ENCODE measurements at places on chromosomes 12 and 14.

DNA sequence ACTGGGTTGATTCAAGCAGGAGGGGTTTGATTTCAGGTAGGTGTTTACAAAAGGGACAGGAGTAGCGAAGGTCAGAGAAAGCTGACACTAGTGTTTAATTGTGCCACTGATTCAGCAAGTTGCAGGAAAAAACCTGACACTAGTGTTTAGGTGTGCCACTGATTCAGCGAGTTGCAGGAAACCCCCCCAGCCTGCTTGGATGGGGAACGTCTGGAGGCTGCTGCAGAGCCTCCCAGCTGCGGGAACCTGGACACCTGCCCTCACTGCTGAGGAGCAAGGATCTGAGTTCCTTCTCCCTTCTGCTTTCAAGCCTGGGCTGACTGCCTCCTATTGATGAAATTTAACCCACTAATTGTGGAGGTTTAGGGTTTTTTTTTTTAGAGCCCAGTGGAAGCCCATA lies 84.2 kb downstream of the AVPR1A start:
- DNase-seq = no peak

GRCh38 chr12:7383157-7383556 lies 60.8 kb downstream of the CD163L1 start:
- DNase-seq = no peak

- DNase-seq = peak; percentile 82
These were observed 91.1 kb downstream of the IRF2BPL start for GRCh38 chr14:76937181-76938091.

- no peak for DNase-seq
These were observed 28.9 kb upstream of the TMEM179 start for GRCh38 chr14:104633276-104634137.

GRCh38 chr12:114932806-114933205 lies 248.8 kb upstream of the TBX3 start:
- no peak for DNase-seq

DNA sequence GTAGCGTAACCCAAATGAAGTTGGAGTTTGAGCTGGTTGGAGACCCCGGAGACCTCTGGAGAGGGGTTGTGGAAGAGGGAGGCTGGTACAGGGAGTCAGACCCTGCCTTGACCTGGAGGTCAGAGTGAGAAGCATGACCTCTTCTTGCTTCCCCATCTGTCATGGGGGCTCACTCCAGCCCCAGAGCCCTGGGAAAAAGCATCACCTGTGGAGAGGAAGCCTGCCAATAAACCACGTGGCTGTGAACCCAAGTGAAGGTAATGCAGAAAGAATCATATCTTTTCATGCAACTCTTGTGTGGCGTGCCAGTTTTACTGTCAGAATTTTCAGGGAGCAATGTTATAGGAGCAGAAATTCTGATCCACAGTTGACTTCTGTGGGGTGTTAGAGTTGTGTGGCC lies 178.5 kb upstream of the PRICKLE1 start:
- DNase-seq = no peak

- no peak for DNase-seq
These were observed 10.3 kb upstream of the SLCO1B3 start for GRCh38 chr12:20800160-20800559.

DNA sequence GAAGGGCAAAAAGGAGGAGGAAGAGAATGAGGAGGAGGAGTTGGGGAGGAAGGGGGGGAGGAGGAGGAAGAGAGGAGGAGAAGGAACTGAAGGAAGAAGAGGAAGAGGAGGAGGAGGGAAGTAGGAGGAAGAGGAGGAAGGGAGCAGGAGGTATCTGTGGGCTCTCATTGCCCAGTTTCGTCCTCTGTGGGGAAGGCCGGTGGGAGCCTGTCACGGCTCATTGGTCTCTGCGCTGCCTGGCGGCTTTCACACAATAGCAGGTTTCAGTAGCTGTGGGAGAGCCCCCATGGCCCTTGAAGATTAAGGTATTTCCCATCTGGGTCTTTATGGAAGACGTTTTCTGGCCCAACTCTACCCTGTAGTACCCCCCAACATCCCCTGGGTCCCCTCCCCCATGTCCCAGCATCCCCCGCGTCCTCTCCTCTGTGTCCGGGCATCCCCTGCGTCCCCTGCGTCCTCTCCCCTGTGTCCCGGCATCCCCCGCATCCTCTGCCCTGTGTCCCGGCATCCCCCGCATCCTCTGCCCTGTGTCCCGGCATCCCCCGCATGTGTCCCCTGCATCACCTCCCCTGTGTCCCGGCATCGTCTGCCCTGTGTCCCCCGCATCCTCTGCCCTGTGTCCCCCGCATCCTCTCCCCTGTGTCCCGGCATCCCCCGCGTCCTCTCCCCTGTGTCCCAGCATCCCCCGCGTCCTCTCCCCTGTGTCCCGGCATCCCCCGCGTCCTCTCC lies 278.2 kb upstream of the SFSWAP start:
- no peak for DNase-seq

GRCh38 chr12:40055228-40055579 lies 50.7 kb downstream of the SLC2A13 start:
- DNase-seq = no peak

DNA sequence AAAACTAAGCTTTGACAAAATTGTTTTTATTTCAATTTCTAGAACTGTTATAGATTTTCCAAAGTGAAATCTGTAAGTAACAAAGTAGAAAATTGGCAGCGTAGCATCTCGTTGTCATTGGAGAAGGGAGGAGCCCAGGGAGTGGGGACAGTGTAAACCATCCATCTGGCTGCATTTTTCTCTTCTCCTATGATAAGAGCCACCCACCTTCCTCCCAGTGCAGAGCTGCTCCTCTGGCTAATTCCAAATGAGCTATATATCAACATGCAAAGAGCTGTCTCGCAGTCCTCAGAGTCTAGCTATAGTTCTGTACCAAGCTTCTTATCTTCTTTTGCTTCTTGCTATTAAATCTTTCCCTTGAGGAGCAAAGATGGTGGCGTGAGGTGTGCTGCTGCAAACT lies 56.6 kb downstream of the SCN8A start:
- DNase-seq = no peak

GRCh38 chr12:21438643-21439042 lies 1.2 kb downstream of the PYROXD1 start:
- DNase-seq = no peak

GRCh38 chr14:75283162-75283832 lies 4.7 kb downstream of the FOS start:
- peak; percentile 24 for DNase-seq

DNA sequence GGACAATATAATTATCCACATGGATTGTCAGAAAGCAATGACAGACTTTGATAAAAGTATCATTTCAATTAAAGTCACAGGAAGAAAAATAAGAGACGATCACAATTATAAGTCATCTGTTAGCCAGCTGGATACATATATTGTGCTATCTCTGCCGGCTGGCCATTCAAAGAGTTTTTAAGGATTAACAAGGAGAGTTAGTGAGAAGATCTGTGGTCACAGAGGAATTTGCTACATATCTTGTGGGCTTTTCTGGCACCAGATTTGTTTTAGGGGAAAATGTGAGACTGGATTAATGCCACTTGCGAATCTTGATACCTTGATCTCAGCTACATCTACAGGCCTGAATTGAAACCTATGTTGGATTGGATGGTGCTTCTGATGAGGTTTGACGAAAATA lies 90.9 kb upstream of the MANSC4 start:
- DNase-seq = peak; percentile 51

GRCh38 chr12:100127766-100128511 lies 14.7 kb downstream of the BLTP3B start:
- DNase-seq = peak; percentile 48

- DNase-seq = no peak
These were observed 35.1 kb downstream of the SVOP start for GRCh38 chr12:108985750-108986149.

GRCh38 chr14:74840603-74841030 lies 35.3 kb downstream of the PROX2 start:
- DNase-seq = no peak

DNA sequence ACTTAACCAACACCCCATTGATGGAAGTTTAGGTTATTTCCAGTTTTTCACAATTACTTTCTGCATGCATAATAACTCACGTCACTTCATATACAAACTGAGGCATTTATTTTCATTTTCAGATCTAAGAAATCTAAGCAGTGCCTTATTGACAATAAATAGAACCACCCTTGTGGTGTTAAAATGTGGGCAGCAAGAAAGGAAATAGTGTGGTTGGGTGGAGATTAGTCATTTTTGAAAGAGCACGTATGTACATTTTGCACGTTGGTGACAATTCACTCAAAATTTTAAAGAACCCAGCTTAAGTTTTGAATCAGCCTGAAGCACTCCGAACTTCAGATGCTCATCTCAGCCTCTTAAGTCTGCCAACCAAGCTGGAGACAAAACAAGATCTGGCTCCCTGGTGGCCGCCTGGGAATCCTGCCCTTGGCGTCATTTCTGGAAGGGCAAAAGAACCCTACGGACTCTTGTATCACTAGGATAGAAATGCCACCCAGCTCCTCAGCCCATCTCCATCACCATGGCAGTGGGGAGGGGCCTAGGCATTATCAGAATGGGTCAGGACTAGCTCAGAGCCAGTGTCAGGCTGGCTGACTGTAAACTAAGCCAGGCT lies 89.5 kb upstream of the BCL2L14 start:
- no peak for DNase-seq

DNA sequence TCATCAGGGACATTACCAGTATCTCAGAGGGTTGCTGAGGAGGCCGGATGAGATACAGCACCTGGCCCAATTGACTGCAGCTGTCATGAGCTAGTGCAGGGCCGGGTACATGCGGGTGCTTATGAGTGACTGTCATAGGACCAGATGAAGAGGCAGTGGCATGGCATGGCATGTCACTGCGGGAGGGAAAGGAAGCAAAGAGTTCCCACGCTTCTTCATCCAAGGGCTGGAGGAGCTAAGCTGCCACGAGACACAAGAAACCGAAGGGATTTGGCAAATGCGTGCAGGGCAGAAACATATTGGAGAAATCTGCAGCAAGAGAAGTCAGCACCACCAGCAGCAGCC lies 10.7 kb upstream of the GPX2 start:
- DNase-seq = no peak

DNA sequence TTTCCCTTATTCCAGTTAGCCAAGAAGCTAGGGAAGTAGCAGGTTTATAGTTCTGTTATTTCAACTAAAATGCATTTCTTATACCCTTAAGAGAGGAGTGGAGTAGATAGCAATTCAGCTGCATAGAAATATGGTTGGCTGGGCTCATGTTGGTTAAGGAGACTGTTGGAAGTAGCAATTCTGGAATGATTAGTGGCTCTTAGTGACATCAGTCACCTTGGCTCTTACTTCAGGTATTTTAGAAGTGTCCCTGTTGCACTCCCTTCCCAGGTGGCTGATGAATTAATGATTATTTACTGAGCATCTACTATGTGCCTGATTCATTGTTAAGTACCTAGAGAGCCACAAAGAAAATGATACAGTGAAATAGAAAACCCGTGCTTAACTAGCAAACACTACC lies 128.1 kb downstream of the MGST1 start:
- no peak for DNase-seq

- no peak for DNase-seq
These were observed 164.5 kb downstream of the STXBP6 start for GRCh38 chr14:24885410-24885913.

GRCh38 chr14:95318399-95319311 lies 1.1 kb downstream of the CLMN start:
- no peak for DNase-seq

- no peak for DNase-seq
These were observed 892.9 kb downstream of the DIO2 start for GRCh38 chr14:79318371-79318770.

DNA sequence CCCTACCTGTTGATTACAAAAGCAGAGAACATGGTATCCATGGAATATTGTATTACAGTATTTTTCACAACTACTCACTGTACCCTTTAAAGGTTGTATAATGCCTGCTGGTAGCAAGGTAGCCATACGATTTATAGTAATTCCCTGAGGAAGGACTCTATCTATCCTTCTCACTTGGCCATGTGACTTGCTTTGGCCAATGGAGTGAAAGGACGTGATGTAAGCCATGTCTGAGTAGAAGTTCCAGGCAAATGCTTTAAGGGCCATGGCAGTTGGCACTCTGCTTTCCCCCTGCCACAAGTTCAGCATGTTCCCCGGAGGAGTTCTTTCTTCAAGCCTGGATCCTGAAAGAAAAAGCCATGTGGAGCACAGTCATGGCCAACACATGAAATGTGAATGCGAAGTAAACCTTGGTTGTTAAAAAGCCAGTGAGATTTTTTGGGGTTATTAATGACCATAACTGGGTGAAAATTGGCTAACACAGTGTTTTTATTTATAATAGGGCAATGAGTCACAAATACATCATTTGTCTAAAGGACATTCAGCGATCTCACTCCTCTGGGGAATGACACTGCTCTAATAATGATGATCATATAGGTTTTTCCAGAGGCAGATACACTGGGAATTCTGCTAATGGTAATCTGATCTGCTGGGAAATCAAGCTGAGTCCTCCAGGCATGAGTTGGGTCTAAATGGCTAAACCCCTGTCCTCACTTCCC lies 67.4 kb upstream of the SLC38A2 start:
- DNase-seq = no peak

DNA sequence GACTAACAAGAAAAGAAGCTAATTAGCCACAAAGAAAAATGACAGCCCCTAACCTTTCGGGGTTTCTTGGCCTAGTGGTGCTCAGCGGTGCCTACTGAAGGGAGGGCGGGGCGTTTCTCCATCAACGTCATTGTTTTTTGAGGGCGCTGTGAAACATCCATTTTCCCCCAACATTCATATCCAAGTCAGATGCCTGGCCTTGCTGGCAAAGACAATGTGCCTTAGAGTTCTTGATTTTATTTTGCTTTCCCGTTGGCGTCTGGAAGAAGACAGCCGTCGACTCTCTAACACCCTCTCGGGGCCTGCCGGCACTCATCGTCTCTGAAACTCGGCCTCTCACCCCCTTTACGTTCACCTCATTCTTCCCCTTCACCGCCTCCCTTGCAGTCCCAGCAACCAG lies 154.5 kb downstream of the PHETA1 start:
- no peak for DNase-seq

GRCh38 chr12:90287585-90287984 lies 578.9 kb upstream of the ATP2B1 start:
- no peak for DNase-seq

DNA sequence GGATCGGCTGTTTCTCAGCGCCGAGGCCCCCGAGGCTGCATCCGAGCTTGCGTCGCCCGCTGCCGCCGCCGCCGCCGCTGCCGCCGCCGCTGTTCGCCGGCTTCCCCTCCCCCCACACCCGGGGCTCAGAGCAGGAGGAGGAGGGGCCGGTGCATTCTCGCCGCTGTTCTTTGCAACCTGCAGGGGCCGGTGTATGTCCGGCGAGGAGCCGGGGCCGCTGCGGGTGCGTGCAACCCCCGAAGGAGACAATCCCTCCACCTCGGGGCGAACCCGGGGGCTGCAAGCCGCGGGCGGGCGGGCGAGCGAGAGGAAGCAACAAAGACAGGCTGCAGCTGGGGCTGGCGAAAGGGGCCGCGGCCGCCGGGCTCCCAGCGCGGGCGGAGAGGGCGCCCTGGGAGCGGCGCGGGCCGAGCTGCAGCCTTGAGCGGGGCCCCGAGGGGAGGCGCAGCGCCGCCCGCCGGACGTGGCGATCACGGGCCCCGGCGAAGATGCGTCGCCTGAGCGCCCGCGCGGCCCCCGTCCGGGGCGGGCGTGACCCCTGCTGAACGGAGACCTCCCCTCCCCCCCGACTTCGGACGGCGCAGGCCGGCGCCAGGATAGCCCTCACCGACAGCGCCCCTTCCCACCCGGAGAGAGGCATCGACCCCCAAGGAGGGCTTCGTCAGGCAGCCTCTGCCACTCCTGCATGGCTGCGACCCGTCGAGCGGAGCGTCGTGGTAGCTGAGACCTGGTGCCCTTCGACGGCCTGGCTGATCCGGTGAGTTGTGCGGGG lies 702 bp downstream of the FAM222A start:
- no peak for DNase-seq

GRCh38 chr12:5988659-5989116 lies 43.6 kb upstream of the ANO2 start:
- DNase-seq = peak; percentile 26

GRCh38 chr12:131620520-131620919 lies 90.4 kb upstream of the SFSWAP start:
- no peak for DNase-seq
